ENCODE measurements at places on chromosomes 12 and 14.

DNA sequence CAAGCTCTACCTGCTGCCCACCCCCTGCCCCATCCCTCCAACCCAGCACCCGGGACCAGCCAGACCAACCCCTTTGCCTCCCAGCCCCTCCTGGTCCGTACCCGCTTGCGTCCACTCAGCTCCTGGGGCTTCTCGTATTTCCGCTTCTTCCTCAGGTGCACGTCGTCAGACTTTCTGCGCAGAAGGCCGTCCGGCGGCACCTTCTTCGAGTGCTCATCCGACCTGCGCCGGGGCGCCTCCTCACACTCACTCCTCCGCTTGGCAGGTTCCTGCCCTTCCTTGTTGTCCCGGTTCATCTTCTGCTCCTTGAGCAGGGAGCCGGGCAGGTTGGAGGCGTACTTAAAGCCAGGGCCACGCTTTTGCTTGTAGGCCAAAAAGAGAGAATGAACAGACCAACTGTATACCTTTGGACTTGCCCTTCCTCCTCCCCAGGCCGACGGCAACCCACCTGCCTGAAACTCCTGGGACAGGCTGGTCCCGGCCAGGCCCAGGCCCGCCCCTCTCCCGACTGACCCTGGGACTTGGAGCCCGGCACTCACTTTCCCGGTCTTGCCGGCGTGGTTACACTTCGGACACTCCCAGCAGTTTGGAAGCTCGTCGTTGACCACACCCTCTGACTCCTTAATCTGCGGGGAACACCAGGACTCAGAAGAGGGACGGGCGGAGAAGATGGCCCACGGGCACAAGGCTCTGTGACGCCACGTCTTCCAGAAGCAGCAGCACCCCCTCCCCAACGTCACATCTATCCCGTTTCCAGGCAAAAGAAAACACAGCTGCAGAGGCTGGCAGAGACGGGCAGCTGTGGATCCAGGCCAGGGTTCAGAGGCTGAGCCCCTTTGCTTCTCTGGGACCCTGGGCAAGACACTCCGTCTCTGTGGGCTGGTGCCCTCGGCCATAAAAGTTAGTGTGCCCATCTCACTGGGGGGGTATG is 44.3 kb downstream of the RNF34 start:
- DNase-seq, result no peak

GRCh38 chr14:64279704-64280668 is 14.2 kb downstream of the ESR2 start:
- DNase-seq, result no peak

DNA sequence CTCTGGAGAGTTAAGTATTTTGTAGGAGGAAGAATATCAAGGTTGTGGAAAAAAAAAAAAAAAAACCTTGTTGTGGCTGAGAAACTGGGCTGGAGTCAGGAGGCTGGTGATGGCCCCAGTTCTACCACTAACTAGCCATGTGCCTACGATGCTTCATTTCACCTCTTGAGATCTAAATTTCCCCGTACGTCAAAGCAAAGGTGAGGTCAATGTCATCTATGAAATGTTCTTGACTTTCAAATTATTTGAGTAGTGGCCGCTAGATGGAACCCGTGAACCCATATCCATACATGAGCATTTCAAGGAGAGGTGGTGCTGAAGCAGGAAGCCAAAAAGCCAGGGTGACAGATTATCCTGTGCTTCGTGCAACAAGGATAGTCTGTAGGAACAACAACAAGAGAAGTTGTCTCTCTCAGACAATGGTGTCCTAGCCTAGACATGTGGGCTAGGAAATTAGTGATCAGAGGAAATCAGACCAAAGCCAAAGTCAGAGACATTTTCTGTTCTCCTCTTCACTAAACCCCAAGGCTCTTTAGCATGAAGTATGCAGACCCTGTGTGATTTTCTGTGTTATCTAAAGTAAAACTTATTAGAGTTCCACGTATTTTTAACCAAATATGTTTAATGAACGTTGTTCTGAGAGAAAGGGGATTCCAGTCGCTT is 95.5 kb upstream of the ETV6 start:
- DNase-seq, result peak; percentile 47

- DNase-seq, result no peak
Measured at GRCh38 chr12:89513544-89513943, 11.1 kb downstream of the GALNT4 start.

DNA sequence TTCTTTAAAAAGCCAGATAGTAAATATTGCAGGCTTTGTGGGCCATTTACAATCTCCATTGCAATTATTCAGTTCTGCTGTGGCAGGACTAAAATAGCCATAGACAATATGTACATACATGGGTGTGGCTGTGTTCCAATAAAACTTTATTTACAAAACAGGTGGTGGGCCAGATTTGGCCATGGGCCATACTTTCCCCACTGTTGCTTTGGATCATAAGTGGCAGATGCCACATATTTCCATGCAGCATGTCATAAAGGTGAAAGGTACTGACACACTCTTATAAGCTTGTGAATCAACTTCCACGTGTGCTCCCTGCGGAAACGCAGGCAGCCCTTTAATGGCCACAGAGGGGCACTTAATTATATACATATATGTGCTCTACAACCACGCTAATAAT is 244.4 kb upstream of the FOXN3 start:
- no peak for DNase-seq

DNA sequence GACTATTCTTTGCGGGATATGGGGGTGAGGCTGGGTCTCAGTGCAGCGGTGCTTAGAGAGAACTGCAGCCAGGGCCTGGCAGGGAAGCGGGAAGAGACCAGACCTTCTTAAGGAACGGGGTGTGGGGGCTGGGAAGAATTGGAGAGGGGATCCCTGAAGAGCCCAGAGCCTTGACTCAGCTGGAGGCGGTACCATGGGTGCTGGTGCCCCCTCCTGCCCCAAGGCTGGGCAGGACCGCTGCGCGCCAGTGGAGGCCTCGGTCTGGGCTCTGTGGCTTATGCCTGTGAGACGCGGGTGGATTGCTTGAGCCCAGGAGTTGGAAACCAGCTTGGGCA is 1.3 kb upstream of the RNU7-1 start:
- no peak for DNase-seq

DNA sequence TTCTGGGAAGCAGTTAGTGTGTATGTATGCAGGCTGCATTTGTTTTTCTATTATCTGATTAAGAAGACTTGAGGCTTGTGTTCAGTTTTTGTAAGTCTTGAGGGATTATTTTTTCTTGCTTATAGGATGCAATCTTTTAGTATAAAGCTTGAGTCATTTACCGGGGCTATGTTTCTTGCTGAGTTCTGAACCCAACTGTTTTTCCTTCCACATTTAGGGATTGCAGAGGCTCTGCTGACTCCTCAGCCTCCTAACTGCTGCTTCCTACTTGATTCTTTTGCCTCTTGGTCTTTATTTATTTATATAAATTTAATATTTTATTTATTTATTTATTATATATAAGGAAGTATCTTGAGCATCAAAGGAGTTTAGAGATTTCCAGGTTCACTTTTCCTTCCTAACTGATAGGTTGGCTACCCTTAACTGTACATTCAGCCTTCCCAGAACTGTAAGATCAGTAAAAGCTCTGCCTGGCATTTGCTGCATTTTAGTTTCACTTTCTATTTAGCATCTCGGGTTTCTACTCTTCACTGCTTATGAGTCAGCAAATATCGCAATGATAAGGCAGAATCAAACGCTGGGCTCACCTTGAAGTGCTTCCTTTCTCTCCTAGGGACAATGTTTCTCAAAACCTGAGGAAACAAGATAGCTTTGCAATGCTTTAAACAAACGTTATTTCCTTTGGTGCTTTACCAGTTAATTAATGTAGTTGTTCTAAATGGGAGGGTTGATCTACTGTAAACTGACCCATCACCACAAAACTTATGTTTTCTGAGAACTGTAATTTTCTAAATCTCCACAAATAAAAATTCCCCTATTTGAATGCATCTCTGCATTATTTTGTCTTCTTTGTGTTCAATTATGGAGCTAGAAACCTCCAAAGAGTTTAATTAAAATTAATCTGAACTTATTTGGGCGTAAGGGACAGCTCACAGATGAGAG is 1183.7 kb upstream of the TMEM132C start:
- peak; percentile 69 for DNase-seq

GRCh38 chr12:1429980-1430379 is 164.4 kb downstream of the FBXL14 start:
- DNase-seq, result no peak

DNA sequence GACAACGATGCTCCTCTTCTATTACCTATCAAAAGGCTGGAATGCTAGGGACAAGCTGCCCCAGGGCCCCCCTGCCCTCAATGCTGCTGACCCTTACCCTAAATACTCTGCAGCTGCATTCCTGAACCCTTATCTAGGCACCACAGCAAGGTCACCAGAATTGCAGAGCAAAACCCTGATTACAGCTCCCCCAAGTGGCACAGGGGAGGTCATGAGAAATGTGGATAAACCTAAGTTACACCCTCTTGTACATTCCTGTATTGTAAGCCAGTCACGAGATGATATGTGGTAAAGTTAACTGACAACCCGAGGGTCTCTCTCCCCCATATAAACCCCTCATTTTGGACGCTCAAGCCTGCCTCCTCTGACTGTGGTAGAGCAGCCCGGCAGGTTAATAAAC is 411.8 kb upstream of the STXBP6 start:
- DNase-seq, result no peak

DNA sequence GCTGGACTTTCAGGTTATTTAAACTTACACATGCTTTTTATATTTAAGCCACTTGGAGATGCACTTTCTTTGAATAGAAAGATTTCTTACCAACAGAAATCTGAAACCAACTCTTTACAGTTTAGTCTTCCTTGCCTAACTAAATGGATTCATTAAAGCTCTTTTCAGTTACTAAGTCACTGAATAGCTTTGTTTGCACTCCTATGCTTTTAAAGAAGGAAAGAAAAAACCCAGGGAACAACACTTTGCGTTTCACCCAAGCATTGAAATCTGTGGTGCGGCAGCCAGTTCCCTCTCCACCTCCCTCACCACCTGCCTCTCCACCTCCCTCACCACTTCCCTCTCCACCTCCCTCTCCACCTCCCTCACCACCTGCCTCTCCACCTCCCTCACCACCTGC is 70.3 kb downstream of the RIMBP2 start:
- no peak for DNase-seq

DNA sequence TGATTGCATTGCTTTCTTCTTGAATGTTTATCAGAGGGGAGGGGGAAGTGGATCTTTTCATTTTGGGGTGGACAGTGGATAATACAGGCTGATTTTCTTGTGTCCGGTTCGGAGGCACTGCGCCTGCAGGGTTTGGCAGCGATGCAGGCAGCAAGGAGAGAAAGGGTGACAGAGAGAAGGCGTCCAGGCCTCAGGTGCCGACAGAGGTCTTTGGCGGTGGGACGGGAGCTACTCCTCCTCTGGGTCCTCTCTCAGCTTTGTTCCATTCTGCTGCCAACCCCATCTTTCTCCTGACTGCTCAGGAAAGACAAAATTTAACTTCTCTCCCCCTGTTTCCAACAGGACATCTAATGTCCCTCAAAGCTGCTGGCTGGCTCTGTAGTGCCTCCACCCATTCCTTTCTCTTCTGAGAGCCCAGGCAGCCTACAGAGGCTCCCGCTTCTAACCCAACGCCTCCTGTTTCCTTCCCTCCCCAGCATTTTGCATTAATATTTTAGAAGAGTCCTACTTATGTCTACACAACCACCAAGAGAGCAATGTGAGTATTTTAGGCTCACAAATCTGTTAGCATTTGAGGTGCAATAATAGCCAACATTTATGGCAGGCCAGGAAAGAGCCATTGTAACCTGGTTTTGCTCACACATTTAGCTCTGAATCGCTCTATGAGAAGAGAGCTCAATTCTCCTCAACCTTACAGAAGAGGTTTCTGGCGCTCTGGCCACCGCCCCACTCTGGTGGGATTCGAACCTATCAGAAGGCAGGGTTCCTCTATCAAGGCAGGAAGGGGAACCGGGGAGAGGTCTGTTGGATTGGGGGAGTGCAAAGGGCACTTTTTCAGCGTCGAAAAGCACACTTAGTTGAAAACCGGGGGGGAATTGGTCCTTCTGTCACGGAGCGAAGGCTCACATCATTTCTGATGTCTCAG is 7.1 kb upstream of the TBX5 start:
- no peak for DNase-seq

GRCh38 chr12:22180705-22181104 is 134.7 kb downstream of the CMAS start:
- no peak for DNase-seq

DNA sequence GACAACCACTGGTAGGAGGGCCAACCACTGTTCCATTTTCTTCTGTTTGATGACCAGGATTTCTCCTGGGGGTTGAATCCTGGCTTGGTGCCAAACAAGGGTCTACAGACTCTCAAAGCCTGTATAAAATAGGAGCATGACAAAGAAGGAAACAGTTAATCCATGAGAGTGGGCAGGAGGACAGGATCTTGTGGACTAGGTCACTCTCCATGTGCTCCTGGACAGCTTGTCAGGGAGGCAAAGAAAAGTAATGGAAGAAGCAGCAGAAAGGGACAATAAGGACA is 243.7 kb downstream of the AKAP6 start:
- no peak for DNase-seq

GRCh38 chr14:35878272-35879150 is 52.4 kb downstream of the BRMS1L start:
- no peak for DNase-seq

GRCh38 chr14:52269100-52269499 is 1.6 kb downstream of the PTGDR start:
- DNase-seq, result no peak

DNA sequence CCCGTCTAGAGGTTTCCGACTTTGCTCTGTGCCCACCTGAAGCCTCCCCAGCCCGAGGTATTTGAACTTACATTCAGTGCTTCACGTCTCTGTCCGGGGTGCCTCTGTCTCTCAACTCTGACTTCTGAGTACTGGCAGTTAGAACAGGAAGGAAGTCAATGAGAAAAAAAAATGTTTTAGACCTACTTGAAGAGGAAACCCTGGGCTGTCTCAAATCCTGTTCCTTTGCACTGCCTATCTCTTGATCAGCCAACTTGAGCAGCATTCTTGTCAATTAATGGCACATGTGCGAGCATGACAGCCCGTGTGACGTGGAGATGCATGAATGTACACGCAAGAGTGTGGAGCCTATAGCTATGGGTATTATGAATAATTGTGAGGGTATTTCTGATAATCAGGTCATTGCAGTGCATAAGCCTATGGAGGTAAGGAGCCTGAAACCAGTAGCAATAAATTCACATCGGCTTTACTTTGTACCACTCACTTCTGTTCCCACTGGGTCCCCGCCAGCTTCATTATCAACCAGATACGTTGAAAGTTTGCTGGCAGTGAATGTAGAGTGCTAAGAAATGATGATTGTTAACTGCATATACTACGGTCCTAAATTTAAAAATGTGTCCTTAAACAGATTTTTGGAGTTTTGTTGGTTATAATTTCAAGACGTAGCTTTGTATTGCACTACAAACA is at the start of gene ARHGDIB:
Gene ARHGDIB (minus strand): TSS at position 136 of the 687 bp plus-strand sequence. CDS start 10,889 bp downstream, outside the sequence.
- DNase-seq, result peak; percentile 91

DNA sequence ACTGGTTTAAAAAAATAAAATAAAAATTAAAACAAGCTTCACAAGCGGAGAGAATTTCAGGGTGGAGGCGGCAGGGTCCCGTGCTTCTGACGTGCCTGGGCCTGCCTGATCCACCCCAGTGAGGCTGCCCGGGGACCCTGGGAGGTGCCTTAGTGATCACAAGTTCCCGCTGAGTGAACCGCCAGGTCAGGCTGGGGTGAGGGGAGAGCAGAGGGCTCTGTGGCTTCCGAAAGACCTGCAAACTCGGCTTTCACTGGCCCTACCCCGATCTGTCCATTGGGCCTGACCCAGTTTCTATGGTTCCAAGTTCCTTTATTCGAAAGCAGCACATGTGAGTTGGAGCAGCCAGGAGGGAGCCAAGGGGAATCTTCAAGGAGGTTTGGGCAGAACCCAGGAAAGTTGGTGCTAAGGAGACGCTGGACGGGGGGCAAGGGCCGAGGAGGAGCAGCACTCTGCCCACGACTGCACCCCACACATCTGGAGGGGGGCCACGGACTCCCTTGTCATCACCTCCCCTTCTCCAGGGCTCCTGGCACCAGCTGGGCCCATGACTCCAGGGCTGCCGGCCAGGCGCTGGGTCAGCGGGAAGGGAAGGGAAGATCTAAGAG is 12.9 kb downstream of the MMP14 start:
- no peak for DNase-seq

Measured in CD4-positive, alpha-beta T cell treated with Interferon alpha-2 for 1 hour (primary cell).